Natural killer cell (primary cell): ENCODE measurements at places on chromosomes 1 and 21. TPM values are rescaled to one million over a fixed set of nuclear protein-coding genes. Genes with fewer than 3 reads are reported as not detected.
A peak's percentile ranks its signal among the peaks of the same experiment; 100 is the strongest.

PBX1 gene
- 1.4 TPM for total RNA-seq

DSCAM gene
- total RNA-seq: not detected

CD247 gene
- 1,374 TPM for total RNA-seq

ASCL5 gene
- total RNA-seq: not detected

- no peak for DNase-seq
Observed at GRCh38 chr1:238681451-238681850, 704.9 kb upstream of the CHRM3 start.

DNA sequence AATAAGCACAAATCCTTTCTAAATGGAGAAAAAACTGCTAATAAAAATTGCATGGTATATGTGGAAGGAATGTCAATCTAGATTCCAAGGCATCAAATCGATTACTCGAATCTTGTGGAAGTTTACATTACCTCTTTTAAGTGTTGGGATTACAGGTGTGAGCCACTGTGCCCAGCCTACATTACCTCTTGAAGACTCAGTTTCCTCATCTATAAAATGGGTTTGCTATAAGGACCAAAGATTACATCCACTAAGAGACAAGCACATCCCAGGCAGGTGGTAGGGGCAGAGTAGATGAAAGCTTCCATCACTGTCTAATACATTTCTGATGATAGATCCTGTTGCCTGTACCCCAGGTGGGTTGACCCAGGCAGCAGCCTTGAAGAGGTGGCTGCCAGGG lies 16.1 kb downstream of the DHCR24 start:
- no peak for DNase-seq

- DNase-seq: no peak
Observed at GRCh38 chr21:32645261-32646182, 33.3 kb upstream of the CFAP298 start.

DNA sequence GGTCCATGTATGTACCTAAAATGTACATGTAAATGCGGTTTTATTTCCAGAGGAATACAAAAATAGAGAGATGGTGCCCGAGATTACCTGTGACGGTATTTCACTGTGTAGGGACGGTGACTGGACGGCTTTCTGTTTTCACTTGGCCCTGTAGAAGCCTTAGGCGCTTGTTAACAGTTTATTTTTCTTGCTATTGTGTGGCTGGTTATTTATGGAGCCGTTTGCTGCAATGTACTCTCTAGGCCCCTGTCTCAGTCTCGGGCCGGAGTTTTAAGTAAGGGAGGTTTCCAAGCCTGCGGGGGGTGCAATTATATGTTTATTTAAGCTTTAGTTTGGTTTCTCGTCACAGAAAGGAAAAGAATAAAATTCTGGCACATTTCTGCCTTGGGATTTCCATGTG lies 413 bp downstream of the EFCAB7 start:
- no peak for DNase-seq

DNA sequence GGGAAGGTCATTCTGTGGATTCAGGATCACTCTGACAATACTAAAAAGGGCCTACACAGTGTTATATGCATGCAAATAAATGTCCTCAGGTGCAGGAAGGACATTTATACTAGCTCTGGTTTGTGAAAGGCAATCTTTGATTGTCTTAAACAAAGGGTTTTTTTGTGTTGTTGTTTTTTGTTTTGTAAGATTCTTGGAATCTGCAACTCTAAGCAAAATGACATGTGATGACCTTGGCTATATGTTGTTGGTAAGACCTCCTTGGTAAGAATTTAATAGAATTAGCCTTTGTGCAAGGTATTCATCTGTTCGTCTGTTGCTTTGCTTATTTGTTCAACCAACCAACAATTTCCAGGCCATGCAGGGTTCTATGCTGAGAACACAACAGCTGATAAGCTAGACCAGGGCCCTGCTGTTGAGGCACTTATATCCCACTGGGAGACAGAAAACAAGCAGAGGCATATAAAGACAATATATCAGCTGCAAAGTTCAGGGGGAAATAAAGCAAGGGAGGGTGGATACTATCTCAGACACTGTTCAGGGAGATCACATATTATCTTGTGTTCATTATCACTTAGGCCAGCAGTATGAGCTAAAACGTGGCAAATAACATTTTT lies 60.3 kb downstream of the FH start:
- no peak for DNase-seq

- DNase-seq: no peak
Observed at GRCh38 chr1:32099426-32099825, 8.4 kb upstream of the KPNA6 start.

- no peak for DNase-seq
Observed at GRCh38 chr1:26945728-26946127, 14.5 kb downstream of the KDF1 start.

DNA sequence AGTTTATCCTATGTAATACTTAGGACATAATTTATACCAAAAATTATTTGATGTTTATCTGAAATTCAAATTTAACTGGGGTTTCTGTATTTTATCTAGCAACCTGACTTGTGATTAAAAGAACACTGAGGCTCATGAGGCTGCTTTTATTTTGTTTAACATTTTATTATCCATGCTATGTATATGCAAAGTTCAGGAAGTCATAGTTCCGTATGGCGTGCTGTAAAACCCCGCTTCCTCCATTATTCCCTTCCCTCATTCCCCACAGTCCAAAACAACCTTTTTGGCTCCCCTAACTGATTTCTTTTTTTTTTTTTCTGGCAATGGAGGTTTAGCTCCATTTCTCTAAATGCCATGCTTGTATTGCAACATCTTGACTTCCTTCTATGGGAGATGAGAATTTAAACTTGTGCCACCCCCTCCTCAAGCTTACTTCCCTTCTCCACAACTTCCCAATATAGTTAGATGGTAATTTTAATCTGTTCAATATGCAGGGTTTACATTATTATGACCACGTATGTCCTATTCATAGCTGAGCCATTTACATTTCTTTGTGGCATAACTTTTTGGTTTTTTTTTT lies 138.0 kb upstream of the DNAH14 start:
- DNase-seq: no peak

GRCh38 chr1:236491469-236492136 lies 32.2 kb upstream of the LGALS8 start:
- no peak for DNase-seq

GRCh38 chr1:39539252-39539790 lies 37.3 kb downstream of the PABPC4 start:
- DNase-seq: no peak

- DNase-seq: peak; percentile 34
Observed at GRCh38 chr1:42319128-42319851, 15.7 kb downstream of the FOXJ3 start.

DNA sequence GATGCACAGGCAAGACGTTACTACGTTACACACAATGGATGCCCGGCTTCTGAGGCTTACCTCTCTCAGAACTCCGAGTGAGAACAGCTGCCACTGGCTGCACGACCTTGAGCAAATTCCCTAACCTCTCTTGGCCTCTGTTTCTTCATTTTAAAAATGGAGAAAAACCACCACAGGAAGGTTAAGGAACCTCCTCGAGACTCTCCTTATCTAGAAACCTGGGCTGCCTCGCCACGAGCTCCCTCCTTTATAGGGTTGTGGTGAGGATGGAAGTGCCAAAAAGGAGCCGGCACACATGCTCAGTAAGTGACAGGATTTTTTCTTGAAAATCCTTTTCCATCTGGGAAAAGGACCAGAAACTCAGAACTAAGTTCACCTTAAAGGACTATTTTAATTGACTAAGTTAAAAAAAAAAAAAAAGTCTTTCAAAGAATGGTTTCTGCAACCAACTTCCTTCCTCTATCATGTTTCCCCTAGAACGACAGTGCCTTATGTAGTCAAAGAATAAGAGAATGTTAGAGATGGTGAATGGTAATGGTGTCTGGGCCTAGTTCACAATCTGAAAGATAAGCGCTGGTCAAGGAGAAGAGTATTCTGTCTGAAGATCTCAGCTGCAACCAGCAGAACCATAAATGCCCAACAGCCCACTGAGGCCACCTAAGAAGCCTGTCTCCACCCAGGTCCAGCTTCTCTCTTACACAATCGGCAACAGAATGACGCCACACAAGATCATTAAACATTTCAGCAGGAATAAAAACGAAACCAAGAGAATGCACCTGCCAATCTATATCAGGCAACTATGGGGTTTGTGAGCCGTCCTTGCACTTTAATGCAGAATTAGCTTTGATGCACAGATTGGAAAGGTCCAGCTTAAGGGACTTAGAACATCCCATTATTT lies 64.9 kb downstream of the SLC45A1 start:
- DNase-seq: no peak

GRCh38 chr21:34582506-34583150 lies 32.3 kb downstream of the RCAN1 start:
- DNase-seq: no peak

DNA sequence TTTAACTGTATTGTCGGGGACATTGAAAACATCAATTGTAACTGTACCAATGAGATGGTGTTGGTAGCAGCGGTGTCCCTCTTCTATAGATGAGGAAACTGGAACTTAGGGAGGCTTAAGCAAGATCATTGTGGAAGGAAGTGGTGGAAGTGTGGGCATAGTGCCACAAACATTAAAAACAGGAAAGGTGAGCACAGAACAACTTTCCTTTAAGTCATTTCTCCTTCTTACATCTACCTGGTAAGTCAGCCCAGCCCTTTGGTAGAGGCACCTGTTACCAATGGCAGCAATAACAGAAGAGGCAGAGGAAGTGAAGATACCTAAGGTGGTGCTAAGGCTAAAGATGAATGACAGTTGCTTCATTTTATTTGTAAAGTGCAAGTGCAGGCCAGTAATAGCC lies 12.0 kb upstream of the CTSS start:
- DNase-seq: no peak

DNA sequence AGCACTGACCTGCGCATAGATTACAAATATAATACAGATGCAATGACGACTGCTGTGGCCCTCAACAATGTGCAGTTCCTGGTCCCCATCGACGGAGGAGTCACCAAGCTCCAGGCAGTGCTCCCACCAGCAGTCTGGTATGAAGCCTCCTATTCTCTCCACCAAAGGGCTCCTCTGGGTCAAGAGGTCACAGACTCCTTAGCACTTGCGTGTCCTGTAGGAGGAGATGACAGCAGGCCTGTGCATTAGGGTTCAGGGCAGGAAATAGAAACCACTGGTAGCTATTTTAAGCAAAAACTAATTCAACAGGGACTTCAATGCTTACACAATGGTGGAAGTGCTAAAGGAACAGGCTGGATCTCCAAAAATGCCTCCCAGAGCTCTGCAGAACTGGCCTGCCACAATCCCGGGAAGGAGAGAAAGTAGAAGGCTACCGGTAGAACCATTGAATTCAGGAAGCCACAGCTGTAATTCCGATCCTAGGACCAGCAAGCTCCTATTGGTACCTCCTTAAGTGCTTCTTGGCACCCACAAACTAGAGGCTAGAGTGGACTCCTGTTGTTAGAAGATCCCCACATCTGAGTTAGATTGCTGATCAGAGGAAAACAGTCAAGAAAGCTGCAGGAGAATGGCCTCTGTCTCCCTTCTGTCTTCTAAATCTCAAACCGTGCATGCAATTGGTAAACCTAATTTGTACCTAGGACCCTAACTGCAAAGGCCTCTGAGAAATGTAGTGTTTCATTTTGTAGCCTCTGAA lies 12.7 kb upstream of the DYNLT5 start:
- no peak for DNase-seq
